ENCODE measurements at places on chromosomes 5 and 9. TPM values are rescaled to one million over a fixed set of nuclear protein-coding genes. Genes with fewer than 3 reads are reported as not detected.

- H3K4me1 ChIP-seq, result peaks cover 16% of the 10 kb centered on the region
- no peaks in the 10 kb centered on the region for H3K27me3 ChIP-seq
Observed at GRCh38 chr5:73564018-73564417, 1.4 kb downstream of the ANKRA2 start.

- H3K4me1 ChIP-seq, result peaks cover 20% of the 10 kb centered on the region
- H3K36me3 ChIP-seq, result no peaks in the 10 kb centered on the region
- no peak overlapping the region for H3K27ac ChIP-seq
- no peak for DNase-seq
- H3K27me3 ChIP-seq, result no peaks in the 10 kb centered on the region
Observed at GRCh38 chr5:67900514-67900913, 315.0 kb upstream of the PIK3R1 start.

GRCh38 chr9:3830291-3830690 is 304.5 kb upstream of the RFX3 start:
- H3K4me3 ChIP-seq, result no peak overlapping the region
- H3K27ac ChIP-seq, result no peak overlapping the region
- H3K4me1 ChIP-seq, result peaks cover 34% of the 10 kb centered on the region
- H3K36me3 ChIP-seq, result no peaks in the 10 kb centered on the region

- H3K4me3 ChIP-seq, result peak overlapping the region; percentile 11
- no peaks in the 10 kb centered on the region for H3K36me3 ChIP-seq
- H3K27me3 ChIP-seq, result no peaks in the 10 kb centered on the region
- H3K4me1 ChIP-seq, result peaks cover 14% of the 10 kb centered on the region
- DNase-seq, result no peak
- H3K27ac ChIP-seq, result no peak overlapping the region
Observed at GRCh38 chr5:77492653-77493000, 511 bp upstream of the WDR41 start.

DNA sequence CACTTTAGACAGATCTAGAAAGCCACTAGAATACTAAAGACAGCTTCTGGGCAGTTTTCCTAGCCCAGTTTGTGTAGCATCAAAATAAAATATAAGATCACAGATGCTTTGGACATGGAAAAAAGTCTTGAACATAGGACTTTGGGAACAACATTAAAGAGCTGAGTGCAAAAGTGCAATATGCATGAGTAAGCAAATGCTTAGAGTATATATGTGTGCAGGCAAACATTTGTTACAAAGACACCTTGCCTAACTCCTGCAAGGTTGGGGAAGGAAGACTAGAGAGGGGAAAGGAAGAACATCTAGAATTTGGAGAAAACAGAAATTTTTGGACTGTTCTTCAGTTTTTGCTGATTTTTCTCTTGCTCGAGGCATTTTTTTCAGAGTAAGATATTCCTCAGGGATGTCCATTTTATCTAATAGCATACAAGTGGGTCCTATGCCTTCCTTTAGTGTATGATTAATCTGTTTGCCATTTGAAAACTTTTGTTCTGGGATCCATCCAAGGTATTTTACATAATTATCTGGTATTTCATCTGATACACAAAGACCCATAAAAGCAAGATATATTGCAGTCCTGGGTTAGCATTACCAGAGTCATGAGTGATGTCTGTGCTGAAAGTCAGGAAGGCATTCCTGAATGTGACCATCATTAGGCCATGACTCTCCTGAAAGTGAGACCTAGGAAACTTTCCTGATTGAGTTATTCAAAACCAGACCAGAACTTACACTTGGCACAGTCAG is 142.0 kb upstream of the RGMB start:
- no peaks in the 10 kb centered on the region for H3K27me3 ChIP-seq
- no peaks in the 10 kb centered on the region for H3K36me3 ChIP-seq
- no peak for DNase-seq

- no peaks in the 10 kb centered on the region for H3K4me1 ChIP-seq
- H3K36me3 ChIP-seq, result no peaks in the 10 kb centered on the region
- DNase-seq, result no peak
Observed at GRCh38 chr9:133732639-133733408, 5.3 kb downstream of the SARDH start.

DNA sequence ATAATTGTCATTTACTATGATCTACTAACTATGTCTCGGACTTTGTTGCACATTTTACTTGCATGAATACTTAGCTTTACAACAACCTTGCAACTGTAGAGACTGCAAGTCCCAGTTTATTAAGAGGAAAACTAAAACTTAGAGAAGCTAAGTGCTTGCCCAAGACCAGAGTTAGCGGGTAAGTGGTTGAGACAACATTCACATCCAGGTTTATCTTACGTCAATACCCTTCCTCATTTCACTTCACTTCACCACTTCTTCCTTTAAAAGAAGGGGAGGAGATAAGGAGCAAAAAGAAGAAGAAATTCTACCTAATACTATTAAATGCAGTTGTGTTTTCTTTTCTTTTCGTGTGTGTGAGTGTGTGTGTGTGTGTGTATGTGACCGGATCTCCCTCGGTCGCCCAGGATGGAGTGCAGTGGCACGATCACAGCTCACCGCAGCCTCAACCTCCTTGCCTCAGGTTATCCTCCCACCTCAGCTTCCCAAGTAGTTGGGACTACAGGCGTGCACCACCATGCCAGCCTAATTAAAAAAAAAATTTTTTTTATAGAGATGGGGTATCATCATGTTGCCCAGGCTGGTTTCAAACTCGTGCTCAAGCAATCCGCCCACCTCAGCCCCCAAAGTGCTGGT is 37.4 kb downstream of the MEGF9 start:
- DNase-seq, result no peak
- H3K27me3 ChIP-seq, result no peaks in the 10 kb centered on the region
- no peaks in the 10 kb centered on the region for H3K36me3 ChIP-seq
- H3K27ac ChIP-seq, result no peak overlapping the region
- no peaks in the 10 kb centered on the region for H3K4me1 ChIP-seq

DNA sequence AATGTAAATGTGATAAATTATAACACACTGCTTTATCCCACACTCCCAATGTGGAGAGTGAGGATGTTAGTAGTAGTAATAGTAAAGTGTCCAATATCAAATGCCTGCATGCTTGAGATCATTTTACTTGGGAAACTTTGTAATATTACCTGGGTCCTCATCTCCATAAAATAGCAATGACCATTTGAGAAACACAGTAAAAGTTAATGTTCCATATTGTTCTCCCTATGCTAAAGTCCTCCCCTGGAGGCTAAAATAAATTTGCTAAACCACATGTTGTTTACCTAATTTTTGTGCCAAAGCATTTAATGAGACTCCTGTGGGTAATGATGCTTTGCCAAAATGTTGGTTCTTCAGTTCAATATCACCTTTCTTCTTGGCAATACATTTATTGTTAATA is 291.2 kb downstream of the CDH10 start:
- H3K4me3 ChIP-seq, result no peak overlapping the region
- no peak for DNase-seq
- H3K27ac ChIP-seq, result no peak overlapping the region
- H3K4me1 ChIP-seq, result no peaks in the 10 kb centered on the region

GRCh38 chr9:4583001-4583400 is 79.1 kb upstream of the PLPP6 start:
- H3K27me3 ChIP-seq, result no peaks in the 10 kb centered on the region
- H3K27ac ChIP-seq, result no peak overlapping the region
- no peak for DNase-seq
- no peaks in the 10 kb centered on the region for H3K36me3 ChIP-seq

DNA sequence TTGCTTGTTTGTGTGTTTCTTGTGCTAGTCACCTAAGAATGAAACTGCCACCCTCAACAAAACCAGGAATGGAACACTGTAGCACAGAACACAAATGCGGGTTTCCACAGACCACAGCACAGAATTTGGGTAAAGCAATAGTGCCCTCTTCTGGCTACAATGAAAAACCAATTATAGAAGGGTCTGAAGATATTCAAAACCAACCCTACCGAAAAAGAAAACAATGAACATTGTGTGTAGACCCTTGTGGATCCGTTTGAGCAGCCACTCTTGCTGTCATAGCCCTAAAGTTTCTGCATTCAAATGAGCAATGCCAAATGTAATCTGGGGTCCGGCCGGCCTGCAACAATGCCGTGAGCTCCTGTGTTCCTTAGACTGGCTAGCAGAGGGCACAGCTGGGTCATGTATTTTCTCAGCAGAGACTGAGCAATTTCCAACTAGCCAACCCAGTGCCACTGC is 8.3 kb upstream of the ENC1 start:
- H3K27me3 ChIP-seq, result no peaks in the 10 kb centered on the region
- no peak for DNase-seq
- H3K4me3 ChIP-seq, result no peak overlapping the region
- peaks cover 40% of the 10 kb centered on the region for H3K4me1 ChIP-seq

GRCh38 chr9:78821126-78821822 is 524.3 kb downstream of the PSAT1 start:
- H3K27ac ChIP-seq, result no peak overlapping the region
- no peaks in the 10 kb centered on the region for H3K4me1 ChIP-seq

- peaks cover 9% of the 10 kb centered on the region for H3K27me3 ChIP-seq
- peaks cover 2% of the 10 kb centered on the region for H3K4me1 ChIP-seq
- no peak overlapping the region for H3K4me3 ChIP-seq
- no peaks in the 10 kb centered on the region for H3K36me3 ChIP-seq
- H3K27ac ChIP-seq, result no peak overlapping the region
Observed at GRCh38 chr9:131043087-131043486, 34.1 kb downstream of the LAMC3 start.

DNA sequence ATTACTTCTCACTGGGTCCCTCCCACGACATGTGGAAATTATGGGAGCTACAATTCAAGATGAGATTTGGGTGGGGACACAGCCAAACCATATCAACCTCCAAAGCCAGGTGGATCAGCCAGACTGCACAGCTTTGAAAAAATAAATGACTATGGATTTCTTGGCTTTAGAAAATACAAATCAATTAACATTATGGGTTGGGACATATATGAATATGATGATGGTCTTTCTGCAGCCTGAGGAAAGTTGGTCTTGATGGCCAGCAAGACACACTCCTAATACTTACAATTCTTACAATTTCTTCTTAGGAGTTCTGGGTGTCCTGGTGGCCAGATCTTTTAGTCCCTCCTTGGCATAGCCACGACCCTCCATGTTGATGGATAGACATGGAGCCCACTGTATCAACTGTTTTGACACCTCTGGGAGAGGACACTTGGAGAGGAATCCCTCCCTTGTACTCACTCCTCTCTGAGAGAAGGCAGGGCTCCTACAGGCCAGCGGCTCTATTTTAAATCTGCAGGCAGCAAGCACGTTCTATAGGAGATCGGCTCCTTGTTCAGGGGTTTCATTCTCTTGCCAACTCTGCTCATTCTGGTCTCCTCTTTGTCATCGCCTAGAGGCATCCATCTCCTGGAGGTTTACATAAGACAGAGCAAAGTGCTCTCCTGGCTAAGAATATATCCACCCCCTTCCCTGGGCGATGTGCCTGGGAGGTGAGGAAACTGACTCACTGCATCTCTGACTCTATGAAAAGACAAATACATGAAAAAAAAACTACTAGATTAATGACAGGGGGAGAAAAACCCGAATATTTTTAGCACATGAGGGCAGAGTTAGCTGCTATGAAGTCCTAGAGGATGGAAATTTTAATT is 145.9 kb downstream of the CARTPT start:
- no peaks in the 10 kb centered on the region for H3K36me3 ChIP-seq
- H3K27me3 ChIP-seq, result no peaks in the 10 kb centered on the region
- no peak overlapping the region for H3K4me3 ChIP-seq

DNA sequence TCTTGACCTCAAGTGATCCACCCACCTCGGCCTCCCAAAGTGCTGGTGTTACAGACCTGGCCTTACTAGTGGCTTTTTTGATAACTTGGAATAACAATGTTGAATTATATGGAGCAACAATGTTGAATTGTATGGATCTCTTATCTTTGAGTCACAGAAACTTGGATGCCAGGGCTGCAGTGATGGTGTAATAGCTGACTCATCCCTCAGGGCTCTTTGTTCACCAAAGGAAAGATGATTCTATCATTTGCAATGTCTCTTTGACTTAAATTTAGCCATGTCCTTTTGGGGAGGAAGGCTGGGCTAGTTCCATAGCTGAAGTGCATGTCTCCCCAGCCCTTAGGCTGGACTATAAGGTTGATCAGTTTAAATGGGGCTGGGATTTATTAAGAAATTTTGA is 172.3 kb downstream of the PDZD2 start:
- H3K4me3 ChIP-seq, result no peak overlapping the region
- peaks cover 7% of the 10 kb centered on the region for H3K4me1 ChIP-seq
- no peaks in the 10 kb centered on the region for H3K36me3 ChIP-seq
- peak; percentile 15 for DNase-seq
- H3K27ac ChIP-seq, result no peak overlapping the region

DNA sequence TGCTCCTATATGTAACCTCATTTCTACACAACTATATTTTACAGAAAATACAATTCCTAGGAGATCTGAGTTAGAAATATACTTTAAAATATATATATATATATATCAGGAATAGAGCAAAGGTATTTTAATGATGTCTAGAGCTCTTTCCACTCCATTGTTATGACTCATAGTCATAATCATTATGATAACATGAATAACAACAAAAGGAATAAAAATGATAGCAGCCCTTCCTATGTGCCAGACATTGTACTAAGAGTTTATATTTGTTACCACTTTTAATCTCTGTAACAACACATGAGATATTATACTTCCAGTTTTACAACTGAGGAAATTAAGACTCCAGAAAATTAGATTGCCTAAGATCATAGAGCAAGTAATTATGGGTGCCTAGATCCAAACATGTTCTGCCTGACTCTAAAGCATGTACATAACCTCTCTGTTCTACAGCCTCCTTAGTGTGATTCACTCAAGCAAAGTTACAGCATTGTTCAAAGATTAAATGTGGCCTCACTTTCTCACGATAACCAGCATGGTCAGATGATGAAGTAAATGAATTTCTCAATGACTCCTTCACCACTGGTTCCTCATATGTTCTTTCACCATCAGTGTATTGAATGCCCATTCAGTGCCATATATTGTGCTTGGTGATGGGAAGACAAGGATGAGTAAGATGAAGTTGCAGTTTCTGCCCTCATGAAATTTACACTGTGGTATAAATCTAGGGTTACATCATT is 452.1 kb downstream of the EFNA5 start:
- H3K27ac ChIP-seq, result no peak overlapping the region
- no peak overlapping the region for H3K4me3 ChIP-seq
- no peaks in the 10 kb centered on the region for H3K36me3 ChIP-seq
- peaks cover 21% of the 10 kb centered on the region for H3K4me1 ChIP-seq
- no peaks in the 10 kb centered on the region for H3K27me3 ChIP-seq

GRCh38 chr5:71830681-71831539 is 111.8 kb downstream of the CARTPT start:
- peaks cover 10% of the 10 kb centered on the region for H3K4me1 ChIP-seq
- H3K27ac ChIP-seq, result peak overlapping the region; percentile 1
- no peaks in the 10 kb centered on the region for H3K36me3 ChIP-seq
- no peak for DNase-seq
- no peak overlapping the region for H3K4me3 ChIP-seq

GRCh38 chr9:14061936-14062585 is 251.9 kb downstream of the NFIB start:
- H3K4me3 ChIP-seq, result no peak overlapping the region
- H3K27me3 ChIP-seq, result no peaks in the 10 kb centered on the region
- H3K4me1 ChIP-seq, result peaks cover 16% of the 10 kb centered on the region
- no peaks in the 10 kb centered on the region for H3K36me3 ChIP-seq
- peak overlapping the region; percentile 2 for H3K27ac ChIP-seq

Gene CRAT
- polyA plus RNA-seq, result 6.5 TPM

Gene PMPCA
- polyA plus RNA-seq, result 71.3 TPM

Gene DDX4
- 0.04 TPM for polyA plus RNA-seq

Gene FOXD4L3
- polyA plus RNA-seq, result not detected

Gene RAI14
- 31.4 TPM for polyA plus RNA-seq

Gene BRD8
- 36.4 TPM for polyA plus RNA-seq

Gene INSYN2B
- 0.73 TPM for polyA plus RNA-seq

Measured in keratinocyte (primary cell).